Stimulated activated CD4-positive, alpha-beta T cell treated with anti-CD3 and anti-CD28 coated beads, Interleukin-4, amount 100 ng/mL, for 1 hour (primary cell): ENCODE measurements at places on chromosomes 2 and 18.

DNA sequence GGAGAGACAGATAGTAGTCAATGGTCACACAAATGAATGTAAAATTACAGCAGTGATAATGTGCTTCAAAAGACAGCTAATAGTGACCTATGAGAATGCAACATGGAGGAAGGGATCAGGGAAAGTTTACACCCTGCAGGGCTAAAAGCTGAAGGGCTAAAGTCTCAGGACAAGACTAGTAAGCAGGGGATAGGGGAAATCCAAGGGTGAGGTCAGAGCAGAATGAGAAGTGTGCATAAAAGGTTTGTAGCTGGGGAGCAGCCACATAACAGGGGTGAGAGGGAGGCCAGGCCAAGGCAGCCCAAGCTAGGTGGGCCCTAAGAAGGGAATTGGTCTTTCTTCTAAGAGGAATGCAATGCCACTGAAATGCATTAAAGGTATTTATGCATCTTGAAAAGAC, 746.3 kb downstream of the SATB2 start:
- DNase-seq, result no peak

DNA sequence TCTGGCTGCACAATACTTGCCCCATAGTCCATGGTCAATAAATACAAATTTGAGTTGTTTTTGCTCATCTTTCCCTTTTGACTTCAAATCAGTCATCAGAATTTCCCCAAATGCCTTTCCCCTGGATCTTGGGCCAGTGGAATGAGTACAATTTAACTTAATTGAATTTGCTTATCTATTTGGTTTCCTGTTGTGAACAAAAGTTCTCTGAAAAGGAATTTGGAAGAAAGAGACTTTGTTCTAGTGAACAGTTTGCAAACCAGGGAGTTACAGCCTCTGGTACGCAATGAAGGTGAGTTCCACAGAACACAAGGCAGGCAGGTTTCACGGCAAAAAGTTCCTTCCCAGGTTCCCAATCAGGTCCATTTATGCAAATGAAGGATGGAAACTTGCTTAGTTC, 1.2 kb upstream of the UGT1A1 start:
- DNase-seq, result no peak

GRCh38 chr2:222688917-222689316, 17.5 kb downstream of the MOGAT1 start:
- no peak for DNase-seq

DNA sequence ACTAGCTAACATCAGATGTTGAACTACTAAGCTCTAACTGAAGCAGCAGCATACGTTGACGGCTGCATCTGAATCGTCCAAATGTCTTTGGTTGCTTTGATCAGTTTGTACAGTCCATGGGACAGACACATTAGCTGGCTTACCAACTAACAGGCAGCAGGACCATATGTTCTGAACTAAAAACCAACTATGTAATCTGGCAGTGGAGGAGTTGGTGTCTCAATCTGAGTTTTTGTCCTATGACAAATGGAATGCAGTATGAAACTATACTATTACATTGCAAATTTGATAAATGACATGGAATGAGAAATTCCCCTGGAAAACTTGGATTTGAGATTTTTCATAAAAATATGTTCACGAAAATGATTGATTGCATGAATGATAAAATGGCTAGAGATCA, 79.5 kb downstream of the EPHA4 start:
- DNase-seq, result no peak

DNA sequence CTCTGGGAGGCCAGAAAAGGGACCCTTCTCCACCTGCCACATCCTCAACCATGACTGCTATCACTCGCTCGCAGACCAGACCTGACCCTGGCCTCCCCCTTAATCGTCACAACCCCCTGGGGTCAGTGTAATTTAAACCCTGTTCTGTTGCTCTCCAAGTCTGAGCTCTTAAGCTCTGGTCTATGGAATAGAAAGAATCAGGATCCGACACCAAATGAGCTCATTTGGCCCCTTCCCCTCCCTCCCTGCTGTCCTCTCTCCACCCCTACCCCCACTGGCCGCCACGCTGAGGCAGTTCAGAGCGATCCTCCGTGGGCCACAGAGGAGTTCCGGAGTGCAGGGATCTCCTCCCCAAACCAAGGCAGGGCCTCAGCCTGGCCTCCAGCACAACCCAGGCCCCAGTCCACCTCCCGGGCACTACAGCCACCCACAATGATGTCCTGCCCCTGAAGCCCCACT, 5.3 kb downstream of the DNMT3A start:
- no peak for DNase-seq

GRCh38 chr18:5979176-5979888, 84.0 kb upstream of the TMEM200C start:
- no peak for DNase-seq

DNA sequence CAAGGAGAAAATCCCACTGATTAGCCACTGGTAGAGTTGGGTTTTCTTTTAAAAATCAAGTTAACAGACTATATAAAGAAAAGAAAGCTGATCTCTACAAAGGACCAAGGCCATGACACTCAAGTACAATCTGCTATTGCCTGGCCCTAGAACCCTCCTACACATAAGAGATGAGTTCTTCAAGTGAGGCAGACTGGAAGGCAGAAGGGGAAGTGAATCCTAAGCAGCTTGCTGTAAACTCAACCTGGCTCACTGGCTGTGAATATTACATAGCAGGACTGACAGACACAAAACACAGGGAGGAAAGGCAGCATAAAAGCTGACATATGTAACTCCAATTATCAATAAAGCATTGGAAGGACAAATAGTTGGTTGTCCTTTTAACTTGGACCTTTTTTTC, 65.4 kb downstream of the TRIP12 start:
- no peak for DNase-seq

- DNase-seq, result no peak
These were observed 13.8 kb downstream of the HJURP start for GRCh38 chr2:233840520-233840919.
